ENCODE measurements at places on chromosomes 5 and 9.

DNA sequence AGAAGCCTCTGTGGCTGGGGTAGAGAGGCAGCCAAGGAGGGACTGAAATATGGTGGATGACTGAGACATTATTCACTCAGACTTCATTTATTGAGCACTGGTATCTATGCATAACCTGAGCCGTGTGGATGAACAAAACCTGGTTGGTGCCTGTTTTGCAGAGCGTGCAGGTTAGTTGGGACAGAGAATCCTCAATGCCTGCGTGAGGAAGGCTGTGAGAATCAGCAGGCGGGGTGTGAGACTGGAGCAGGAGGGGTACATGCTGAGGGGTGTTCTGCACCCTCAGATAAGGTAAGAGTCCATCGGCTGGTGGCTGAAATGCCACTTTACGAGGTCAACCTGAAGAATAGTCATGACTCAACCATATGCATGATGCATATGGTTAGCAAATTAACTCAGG lies 271.6 kb downstream of the MED10 start:
- no peak for DNase-seq

DNA sequence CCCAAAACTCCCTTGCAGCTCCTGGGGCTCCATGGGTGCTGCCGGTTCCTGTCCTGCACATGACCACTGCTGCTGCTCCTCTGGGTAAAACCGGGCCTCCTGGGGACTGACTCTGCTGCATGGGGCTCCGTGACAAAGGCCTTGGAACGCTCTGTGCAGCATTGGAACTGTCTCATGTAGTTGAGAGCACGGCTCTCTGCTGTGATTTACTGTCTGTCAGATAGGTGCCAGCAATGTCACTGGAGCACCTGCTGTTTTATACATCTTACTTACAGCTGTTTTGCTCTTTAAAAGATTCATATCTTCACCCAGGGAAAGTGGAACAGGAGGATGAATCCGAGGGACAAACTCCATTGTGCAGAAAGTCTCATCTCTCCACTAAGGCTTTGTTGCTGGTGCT lies 138.1 kb downstream of the YIPF5 start:
- no peak for DNase-seq

DNA sequence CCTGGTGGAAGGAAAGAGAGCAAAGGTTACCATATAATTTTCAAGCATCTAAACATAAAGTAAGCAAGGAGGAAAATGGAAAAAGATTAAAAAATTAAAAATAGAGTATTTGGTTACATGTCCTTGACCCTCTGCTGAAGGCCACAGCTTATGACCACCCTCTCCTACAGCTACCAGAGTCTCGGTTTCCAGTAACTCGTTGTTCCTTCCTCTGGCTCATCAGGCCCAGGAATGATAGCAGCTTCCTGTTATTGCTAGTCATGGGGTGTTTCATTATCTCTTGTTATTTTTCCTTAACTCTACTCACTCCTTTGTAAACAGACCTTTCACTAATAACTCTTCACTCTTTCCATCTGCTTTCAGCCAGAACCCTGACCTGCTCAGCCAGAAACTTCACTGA lies 102.2 kb downstream of the YTHDC2 start:
- no peak for DNase-seq

DNA sequence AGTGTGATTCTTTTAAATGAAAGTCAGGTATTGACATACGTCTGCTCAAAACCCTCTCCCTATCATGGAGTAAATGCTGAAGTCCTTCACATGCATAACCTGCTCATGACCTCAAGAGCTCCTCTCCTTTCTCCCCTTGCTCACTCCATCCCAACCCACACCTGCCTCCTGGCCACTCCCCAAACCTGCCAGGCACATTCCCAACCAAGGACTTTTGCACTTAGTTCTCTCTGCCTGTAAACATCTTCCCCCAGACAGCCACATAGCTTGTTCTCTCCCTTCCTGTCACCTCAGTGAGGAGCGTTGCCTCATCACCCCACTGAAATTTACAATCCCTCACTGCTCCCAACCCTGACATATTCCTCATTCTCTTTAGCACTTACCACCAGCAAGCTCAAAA lies 8.7 kb downstream of the SETD9 start:
- DNase-seq: no peak

DNA sequence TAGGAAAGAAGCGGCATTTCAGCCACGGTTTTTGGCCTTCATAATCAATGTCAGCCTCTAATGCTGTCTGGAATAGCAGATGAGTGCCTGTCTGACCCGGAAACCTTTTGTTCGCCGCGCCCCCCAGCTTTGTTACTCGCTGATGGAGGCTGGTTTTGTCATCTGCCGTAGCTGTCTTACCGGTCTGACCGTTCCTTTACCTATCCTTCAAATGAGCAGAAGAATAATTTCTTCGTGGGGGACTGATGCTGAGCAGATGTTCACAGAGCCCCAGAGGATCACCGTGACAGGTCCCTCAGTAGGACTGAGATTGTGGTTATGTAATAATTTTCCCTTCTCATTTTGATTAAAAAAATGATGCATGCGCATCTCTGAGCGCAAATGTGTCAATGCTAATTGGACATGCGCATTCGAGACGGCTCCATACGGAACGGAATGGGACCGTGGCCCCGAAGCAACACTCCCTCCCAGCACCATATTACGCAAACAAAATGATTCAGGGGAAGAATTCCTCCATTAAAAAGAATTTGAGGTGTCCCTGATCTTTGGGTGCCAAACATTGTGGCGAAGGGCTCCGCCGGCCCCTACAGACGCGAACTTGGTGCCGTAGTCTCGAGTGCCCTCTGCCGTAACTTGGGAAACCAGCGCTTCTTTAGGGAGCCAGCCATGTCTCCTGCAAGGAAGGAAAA lies 27.6 kb downstream of the TLX3 start:
- peak; percentile 24 for DNase-seq

- DNase-seq: no peak
Measured at GRCh38 chr5:38373743-38374142, 115.4 kb downstream of the EGFLAM start.

GRCh38 chr9:110288503-110288902 lies 32.2 kb upstream of the TXN start:
- no peak for DNase-seq

- no peak for DNase-seq
Measured at GRCh38 chr9:124392871-124393460, 22.3 kb downstream of the PSMB7 start.

GRCh38 chr5:156534906-156535485 lies 208.0 kb downstream of the SGCD start:
- no peak for DNase-seq

DNA sequence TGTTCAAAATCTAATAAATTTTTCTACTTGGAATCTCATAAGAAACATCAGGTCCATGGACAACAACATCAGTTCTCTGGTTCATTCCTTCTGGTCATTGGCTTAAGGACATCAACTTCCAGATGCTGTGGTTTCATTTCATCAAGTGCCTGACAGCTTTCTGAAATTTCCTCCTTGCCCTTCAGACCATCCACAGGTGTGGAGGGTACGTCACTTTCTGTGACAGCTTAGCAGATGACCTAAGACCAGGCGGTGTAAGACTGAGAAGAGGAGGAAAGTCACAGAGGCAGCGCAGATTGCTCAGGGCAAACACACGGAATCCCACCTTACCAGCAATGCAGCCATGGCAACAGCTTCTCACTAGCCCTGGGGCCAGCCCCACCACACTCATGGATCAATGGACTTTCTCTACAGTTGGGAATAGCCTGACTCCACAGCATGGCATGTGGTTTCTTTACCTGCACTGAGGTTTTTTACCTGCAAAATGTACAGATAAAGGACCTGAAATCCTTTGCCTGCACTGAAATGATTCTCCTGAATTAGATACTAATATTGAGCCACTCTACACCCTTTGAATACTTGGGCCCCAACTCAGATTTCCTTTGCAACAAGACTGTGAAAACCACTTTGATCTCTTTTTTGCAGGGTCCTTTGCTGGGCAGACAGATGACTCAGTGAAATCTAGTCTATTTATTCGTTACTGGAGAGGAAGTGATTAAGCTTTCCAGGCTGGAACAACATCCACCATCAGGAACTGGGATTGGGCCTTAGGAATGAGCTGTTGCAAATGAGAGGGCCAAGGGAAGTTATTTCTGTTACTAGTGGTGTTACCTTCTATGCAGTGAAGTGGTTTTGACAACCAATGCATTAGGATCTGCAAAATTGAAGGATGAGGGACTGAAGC lies 26.9 kb downstream of the TICAM2 start:
- no peak for DNase-seq

DNA sequence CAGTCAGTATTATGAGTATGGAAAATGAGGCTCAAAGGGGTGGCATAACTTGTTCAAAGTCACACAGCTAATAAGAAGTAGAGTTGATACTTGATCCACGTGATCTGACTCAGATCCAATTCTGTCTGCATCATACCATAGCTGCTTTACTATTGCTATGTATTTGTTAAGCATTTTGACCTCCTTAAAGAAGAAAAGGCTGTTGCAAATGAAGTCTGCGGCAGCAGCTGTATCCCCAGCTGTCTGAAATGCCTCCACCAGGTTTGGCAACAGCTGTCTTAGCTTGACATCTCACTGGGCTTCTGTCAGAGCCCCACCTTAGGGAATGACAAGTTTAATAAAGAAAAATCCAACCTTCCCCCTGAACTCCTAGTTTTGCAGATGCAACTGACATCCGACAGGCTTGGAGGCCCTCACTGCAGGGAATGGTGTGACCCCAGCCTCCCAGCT lies 75.6 kb upstream of the SLC44A1 start:
- DNase-seq: no peak

GRCh38 chr5:151924564-151925301 lies at the start of gene GLRA1:
Gene GLRA1, minus strand, starts transcription at chr5:151924851. Its CDS starts 302 bp downstream, at chr5:151924549.
- DNase-seq: peak; percentile 46

DNA sequence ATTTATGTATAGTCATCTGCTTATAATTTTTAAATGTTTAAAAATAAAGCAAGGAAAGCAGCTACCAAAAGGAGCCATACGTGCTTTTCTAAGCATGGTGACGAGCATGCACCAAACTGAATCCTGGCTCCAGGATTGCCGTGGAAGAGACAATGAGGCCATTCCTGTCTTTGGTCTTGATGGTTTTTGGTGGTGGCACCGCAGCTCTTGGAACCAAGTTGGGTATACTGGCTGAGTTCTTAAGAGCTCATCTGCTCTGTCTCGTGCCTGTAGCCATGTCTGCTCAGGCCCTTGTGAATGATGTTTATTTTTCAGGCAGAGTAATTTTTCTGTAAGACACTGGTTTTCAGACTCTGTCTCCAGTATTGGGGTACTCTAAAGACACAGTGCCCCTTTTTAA lies 246.1 kb downstream of the FANCC start:
- no peak for DNase-seq

GRCh38 chr5:57887851-57888621 lies 405.4 kb upstream of the ACTBL2 start:
- DNase-seq: no peak

DNA sequence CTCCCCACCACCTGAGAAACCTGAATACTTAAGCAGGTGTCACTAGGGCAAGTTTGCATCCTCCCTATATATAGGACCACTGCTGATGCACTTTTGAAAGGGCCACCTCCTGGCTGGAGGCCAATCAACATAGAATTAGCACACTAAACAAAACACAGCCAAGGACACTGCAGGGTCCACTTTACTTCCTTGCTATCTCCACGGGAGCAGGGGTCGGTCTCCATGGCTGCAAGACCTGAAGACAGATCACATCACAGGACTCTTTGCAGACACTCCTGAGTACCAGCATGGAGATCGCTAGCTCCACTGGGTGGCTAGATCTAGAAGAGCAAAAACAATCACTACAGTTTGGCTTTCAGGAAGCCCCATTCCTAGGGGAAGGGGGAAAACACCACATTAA lies 72.3 kb downstream of the C9orf153 start:
- DNase-seq: no peak

- no peak for DNase-seq
Measured at GRCh38 chr5:17399931-17400330, 98.1 kb upstream of the TAF11L2 start.

Data from CD4-positive, alpha-beta T cell treated with Interleukin-17A for 1 hour (primary cell).